ENCODE measurements at places on chromosomes 1 and 21.
A peak's percentile ranks its signal among the peaks of the same experiment; 100 is the strongest.

DNA sequence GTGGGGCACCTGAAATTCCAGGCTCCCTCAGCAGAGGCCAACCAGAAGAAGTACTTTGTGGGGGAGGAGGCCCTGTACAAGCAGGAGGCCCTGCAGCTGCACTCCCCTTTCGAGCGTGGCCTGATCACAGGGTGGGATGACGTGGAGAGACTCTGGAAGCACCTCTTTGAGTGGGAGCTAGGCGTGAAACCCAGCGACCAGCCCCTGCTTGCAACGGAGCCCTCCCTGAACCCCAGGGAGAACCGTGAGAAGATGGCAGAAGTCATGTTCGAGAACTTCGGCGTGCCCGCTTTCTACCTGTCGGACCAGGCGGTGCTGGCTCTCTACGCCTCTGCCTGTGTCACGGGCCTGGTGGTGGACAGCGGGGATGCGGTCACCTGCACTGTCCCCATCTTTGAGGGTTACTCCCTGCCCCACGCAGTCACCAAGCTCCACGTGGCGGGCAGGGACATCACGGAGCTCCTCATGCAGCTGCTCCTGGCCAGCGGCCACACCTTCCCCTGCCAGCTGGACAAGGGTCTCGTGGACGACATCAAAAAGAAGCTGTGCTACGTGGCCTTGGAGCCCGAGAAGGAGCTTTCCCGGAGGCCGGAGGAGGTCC, 634 bp downstream of the ACTRT2 start:
- no peak for DNase-seq

- DNase-seq = no peak
These were observed 163.0 kb downstream of the ADGRL4 start for GRCh38 chr1:78843546-78843945.

DNA sequence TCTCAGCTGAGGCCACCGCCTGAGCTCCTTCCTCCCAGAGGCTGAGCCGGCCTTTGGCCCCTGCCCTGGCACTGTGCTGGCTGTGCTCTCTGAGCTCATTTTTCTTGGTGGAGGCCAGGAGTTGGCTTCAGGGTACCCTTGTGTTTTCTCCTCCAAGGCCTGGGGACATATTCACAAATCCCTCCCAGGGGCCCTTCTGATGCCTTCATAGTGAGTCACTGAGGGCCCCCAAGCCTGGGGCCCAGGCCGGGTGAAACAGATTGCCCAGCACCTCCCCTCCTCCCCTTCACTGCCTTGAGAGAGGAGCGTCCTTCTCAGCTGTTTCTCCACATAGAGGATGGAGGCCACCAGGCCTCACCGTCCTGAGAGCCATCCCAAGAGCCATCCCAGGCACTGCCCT, 105.8 kb downstream of the SIK1 start:
- DNase-seq = no peak

- DNase-seq = no peak
These were observed 38.4 kb downstream of the LHX8 start for GRCh38 chr1:75172556-75172955.

DNA sequence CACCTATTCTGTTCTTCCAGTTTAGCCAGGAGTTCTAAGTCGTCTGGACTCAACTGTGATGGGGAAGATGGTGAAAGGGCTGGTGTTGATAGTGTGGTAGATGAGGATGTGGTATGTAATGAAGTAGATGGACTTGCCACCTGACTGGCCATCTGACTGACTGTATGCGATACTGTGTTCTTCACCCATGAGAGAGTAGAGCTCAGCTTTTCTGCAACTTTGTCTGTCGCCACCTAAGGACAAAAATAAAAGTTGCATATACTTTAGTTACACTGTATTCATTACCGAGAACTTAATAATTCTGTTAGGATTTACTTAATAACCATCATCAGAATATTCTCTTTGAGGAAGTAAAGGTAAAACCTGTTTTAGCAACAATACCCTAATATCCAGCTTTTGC, 48.5 kb downstream of the EVI5 start:
- DNase-seq = no peak

DNA sequence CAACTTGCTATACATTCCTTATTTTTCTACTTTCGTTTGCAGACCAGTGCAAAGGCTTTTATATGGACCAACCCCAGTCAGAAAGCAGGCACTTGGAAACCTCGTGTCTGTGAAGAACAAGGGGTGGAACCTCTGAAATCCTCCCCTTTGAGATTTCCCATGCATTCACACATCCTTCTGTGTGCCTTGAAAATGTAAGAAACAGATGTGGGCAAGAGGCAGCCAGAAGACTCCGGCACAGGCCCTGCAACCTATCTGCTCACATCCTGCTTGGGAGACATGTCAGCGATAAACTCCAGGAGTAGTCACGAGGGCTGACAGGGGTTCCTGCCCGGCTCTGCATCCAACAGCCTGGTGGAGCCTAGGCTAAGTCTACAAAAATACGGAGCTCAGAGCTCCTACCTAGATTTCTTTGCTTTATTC, 42.5 kb downstream of the ETS2 start:
- no peak for DNase-seq

GRCh38 chr1:8661185-8662110, 156.0 kb downstream of the RERE start:
- DNase-seq = no peak

DNA sequence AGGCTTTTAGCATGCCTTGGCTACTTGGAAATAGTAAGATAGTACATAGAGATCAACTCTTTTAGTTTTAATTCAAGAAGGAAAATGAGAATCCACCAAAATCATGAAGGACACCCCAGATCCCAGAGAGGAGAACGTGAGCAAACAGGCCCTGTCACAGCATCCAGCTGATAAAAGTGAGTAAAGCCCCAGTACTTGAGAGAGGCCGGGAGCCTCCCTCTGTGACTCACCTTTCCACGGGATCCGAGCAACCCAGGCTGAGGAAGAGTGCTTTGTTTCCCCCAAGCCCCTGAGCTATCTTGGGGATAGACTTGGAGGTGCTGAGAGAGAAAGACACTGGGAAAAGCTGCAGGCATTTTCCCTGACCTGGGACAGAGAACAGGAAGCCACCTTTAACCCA, 238.6 kb downstream of the DUSP10 start:
- no peak for DNase-seq

- DNase-seq = no peak
These were observed 137.8 kb downstream of the TSEN15 start for GRCh38 chr1:184189361-184189760.

DNA sequence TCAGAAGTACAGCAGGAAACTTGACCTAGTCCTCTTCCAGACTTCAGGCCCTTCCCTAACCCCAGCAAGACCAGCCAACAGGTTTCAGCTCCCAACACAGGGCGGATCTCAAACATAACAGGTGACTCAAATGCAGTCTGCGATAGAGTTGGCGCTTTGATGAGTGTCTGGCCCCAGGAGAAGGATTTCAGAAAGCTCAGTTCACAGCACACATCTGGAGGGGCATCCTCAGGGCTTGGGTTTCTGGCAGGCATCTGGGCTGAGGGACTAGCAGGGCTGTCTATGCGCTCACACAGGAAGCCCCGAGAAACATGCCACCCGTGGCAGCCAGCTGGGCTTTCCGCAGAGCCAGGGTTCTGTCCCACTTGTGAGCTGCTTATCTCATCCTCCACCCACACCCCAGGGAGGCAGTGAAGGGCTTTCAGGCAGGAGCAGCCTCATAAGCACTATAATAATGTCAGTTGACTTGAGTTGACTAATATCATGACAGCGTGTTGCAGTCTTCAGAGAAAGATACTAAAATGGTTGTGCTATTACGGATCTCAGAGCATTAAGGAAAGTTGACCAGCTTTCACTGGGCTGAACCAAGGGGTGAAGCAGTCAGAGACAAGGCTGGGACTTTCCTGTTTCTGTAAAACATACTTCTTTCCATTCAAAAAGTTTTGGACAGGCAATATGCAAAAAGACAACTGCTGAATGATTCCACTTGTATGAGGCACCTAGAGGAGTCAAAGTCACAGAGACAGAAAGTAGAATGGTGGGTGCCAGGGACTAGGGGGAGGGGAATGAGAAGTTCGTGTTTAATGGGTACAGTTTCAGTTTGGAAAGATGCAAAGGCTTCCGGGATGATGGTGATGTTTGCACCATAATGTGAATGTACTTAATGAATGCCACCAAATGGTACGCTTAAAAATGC, 233.0 kb upstream of the IRF2BP2 start:
- DNase-seq = peak; percentile 70

DNA sequence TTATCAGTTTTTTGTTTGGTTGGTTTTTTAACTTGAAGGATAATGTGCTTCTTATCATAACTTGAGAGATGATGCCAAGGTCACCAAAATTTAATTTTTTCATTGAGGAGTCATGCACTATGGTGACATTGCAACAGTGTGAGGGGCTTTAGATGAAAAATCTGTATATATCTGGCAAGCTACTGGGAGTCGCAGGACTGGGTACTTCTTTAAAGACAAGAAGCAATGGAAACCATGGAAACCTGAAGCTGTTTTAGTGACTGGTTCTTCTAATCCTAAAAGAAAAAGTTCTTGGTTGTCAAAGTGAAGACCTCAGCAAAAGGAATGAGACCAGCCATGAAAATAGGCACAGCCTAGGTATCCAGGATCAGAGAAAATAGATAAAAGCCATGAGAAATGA, 31.1 kb downstream of the ZC3H11B start:
- no peak for DNase-seq

- DNase-seq = no peak
These were observed 231.3 kb downstream of the SDCCAG8 start for GRCh38 chr1:243487036-243487648.

GRCh38 chr21:17585875-17586450, 26.7 kb downstream of the BTG3 start:
- peak; percentile 64 for DNase-seq

DNA sequence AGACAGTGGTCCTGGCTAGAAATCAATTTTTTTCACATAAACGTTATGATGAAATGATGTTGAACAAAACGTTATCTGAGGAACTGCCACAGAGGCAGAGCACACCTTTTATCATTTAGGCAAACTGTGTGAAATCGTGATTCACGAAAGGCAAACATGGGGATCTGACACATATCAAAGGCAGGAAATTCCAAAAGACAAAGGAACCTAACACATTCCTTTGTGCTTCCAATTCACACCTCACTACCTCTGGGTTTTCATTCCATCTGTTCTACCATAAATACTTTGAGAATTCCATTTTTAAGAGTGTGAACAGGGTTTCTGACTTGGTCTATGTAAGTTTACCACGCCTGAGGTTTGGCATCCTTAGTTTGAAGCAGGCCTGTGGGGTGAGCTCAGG, 119.5 kb upstream of the KRTAP19-8 start:
- DNase-seq = no peak

DNA sequence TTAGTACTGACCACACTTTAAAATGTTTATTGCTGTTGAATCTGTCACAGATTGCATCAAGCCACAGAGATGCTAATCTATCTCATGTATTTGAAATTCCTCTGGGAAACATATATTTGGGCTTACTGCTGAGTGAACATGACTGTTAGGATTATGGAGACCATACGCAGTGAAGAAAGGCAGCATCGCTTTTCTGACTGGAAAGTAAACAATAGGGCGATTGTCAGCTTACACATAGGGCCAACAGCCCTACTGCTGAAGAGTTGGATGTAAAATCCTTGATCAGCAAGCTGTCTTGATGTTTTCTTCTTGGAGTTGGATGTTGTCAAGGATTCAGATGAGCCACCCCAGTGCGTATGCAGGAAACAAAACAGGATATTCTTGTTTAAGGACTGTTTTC, 368.7 kb upstream of the ADGRL2 start:
- no peak for DNase-seq

DNA sequence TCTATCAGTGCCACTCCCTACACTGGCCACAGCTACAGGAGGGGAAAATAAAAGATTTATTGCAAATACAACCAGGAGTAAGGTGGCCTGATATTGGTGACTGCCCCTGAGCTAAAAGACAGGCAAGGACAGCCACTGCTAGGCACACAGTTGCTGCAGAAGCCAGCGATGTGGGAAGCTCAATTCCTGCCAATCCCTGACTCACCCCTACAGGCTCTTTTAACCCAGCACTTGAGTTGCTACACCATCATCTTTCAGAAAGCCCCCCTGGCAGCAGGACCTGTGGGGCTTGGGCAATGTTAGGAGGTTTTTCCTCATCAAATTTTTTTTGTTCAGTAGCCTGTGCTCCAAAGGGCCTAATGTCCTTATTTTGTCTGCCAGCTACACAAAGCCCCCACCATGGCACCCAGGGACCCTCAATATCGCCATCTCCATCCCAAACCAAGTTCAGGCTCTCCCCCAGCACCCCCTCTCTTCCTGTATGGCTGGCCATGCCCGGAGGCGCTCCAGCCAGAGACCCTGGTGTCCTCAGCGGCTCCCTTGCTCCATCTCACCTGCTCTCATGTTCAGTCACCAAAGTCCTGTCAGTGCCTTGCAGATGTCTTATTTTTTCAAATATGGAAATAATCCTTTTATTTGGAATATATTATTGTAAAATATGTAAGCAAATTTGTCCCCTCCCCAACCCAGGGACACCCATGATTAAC, 13.4 kb downstream of the CLEC20A start:
- DNase-seq = no peak

GRCh38 chr1:65964123-65964522, 171.4 kb downstream of the PDE4B start:
- DNase-seq = no peak

- no peak for DNase-seq
These were observed 434 bp downstream of the EVA1B start for GRCh38 chr1:36322786-36323635.

GRCh38 chr1:11990303-11991032, 10.2 kb downstream of the MFN2 start:
- DNase-seq = no peak

GRCh38 chr1:219299420-219299819, 125.7 kb downstream of the LYPLAL1 start:
- DNase-seq = no peak

GRCh38 chr1:157700732-157701131, at the start of gene FCRL3:
TSS of gene FCRL3 (minus strand) at chr1:157700769. CDS start at chr1:157700489, 280 bp downstream.
- no peak for DNase-seq

DNA sequence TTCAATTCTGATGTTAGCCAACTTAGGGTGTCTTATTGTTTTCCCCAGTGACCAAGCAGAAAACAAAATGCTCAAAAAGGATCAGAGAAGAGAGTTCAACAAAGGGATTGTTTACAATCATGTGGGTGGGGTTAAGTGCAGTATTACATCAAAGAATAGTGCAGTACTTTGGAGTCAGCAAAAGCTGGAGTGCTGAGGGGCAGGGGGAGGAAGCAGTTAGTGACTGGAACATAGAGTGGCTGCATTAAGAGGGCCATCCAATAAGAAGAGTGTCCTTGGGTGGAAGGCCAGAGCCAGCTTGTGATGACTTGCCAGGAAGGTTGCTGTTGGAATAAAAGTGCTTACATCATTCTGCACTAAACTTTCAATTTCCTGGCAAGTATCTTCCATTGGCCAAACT, 175.5 kb downstream of the CYYR1 start:
- no peak for DNase-seq

- DNase-seq = no peak
These were observed 92.5 kb upstream of the IRF2BP2 start for GRCh38 chr1:234702342-234703000.
